ENCODE measurements at places on chromosomes 1 and 21. TPM values are rescaled to one million over a fixed set of nuclear protein-coding genes. Genes with fewer than 3 reads are reported as not detected.

The KANK4 gene
- 16.1 TPM for total RNA-seq

The COX20 gene
- 41.9 TPM for total RNA-seq

The SELE gene
- total RNA-seq, result 3.6 TPM

The CELA3B gene
- total RNA-seq, result not detected

The PRKCZ gene
- 35.2 TPM for total RNA-seq

- DNase-seq, result no peak
Measured at GRCh38 chr1:207911856-207912760, 1.2 kb upstream of the CD34 start.

The COL18A1 gene
- total RNA-seq, result 266 TPM

DNA sequence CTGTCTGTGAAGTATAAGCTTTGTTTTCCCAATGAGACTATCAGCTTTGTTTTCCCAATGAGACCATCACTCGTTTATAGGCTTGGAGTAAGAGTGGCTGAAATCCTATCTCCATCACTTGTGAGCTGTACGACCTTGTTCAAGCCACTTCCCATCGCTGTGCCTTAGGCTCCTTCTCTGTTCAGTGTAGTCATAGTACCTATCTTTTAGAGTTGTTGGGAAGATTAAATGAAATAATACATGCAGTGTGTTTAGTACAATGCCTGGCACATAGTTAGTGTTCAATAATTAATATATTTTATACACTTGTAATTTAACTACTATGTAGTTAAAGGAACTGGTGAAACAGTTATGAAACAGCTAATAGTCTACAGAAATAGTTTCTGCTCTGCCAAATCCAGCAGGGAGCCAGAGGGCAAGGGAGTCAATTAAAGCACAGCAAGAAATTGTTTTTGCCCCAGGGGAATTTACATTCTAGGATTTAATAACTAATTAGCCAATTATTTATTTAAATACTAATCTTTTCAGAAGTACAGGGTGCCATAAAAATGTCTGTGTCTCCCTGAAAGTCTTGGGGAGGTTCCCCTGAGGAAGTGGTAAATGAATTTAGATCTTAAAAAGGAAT, 139.3 kb upstream of the HMCN1 start:
- no peak for DNase-seq

The TMEM50B gene
- 56.3 TPM for total RNA-seq

- no peak for DNase-seq
Measured at GRCh38 chr1:26305667-26306289, 658 bp downstream of the UBXN11 start.

- DNase-seq, result no peak
Measured at GRCh38 chr1:217661407-217661806, 30.3 kb downstream of the SPATA17 start.

The CCDC181 gene
- total RNA-seq, result 1.2 TPM

GRCh38 chr21:42665026-42665425, 11.6 kb downstream of the PDE9A start:
- DNase-seq, result peak; percentile 63

The SHE gene
- total RNA-seq, result 3.4 TPM

GRCh38 chr1:221180704-221181368, 301.6 kb downstream of the HLX start:
- no peak for DNase-seq

DNA sequence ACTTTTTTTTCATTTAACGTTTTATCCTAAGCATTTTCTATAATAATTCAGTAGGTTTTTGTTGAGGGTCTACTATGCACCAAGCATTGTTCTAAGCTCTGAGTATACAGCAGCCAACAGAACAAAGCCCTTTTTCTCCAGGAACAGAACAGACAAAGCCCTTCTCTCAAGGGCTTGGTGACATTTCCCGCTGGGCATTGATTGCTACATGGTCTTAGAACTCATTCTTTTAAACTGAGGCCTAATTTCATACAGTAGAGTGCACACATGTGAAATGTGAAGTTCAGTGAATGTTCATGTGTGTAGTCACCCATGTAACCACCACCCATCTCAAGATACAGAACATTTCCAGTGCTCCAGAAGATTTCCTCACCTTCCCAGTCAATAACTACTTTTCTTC, 15.2 kb upstream of the PDIK1L start:
- no peak for DNase-seq

The ATP6V1G3 gene
- 3.4 TPM for total RNA-seq

DNA sequence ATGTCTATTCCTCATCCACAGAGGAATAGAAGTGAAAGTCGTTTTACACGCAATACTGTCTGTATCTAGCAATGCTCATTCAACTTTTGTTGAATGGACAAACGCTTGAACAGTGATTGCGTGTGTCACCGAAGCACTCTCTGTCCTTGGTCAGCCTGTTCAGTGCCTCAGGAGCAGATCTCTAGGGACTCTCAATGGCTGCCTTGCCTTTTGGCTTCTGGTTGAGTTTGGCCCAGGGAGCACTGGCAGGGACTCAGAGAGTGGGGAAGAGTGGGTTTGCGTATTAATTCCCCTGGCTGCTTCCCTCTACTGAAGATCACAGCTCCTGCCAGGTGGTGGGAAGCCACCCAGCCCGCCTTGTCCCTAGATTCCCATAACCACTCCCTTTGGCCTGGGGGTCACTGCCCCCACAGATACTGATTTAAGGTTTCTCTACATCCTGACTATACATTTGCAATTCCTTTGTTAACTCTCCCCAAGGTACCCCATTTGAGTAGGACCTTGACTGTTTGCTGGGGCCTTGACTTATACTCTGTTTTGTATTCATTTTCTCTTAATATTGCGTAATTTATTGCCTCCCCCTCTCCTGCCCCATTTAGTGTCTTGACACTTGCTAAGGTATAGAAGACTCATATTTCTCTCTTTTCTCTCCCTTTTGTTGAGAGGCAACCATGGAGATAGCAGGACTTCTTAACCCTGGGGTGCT, 61.7 kb upstream of the USP24 start:
- no peak for DNase-seq

DNA sequence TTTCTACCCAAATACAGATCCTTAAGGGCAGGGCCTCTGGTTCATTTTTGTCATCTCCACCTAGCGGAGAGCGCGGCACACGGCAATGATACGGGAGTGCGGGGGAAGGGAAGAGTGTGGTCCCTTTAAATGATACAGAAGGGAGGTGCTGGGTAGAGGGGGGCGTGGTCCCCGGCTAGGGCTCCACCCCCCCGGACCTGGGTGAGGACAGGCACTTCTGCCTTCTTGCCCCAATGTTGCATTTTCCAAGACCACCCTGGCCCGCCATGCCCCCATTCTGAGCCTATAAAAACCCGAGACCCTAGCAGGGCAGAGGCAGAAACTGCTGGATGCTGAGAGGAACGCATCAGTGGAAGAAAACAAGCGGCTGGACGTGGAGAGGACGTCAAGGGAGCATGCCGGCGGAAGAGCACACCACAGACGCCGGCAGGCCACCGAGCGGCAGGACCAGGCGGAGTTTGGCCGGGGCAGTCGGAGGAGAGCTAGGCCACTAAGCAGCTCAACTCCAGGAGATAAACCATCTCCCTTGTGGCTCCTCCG, 30.0 kb downstream of the LRRC3 start:
- no peak for DNase-seq

The NECAP2 gene
- total RNA-seq, result 51.3 TPM

GRCh38 chr1:33030575-33030974, 6.1 kb downstream of the AK2 start:
- DNase-seq, result peak; percentile 15

GRCh38 chr1:27575840-27576331, 28.1 kb downstream of the AHDC1 start:
- DNase-seq, result no peak

All from umbilical cord (tissue), 2 donors.